ENCODE measurements at places on chromosomes 6 and 20.

DNA sequence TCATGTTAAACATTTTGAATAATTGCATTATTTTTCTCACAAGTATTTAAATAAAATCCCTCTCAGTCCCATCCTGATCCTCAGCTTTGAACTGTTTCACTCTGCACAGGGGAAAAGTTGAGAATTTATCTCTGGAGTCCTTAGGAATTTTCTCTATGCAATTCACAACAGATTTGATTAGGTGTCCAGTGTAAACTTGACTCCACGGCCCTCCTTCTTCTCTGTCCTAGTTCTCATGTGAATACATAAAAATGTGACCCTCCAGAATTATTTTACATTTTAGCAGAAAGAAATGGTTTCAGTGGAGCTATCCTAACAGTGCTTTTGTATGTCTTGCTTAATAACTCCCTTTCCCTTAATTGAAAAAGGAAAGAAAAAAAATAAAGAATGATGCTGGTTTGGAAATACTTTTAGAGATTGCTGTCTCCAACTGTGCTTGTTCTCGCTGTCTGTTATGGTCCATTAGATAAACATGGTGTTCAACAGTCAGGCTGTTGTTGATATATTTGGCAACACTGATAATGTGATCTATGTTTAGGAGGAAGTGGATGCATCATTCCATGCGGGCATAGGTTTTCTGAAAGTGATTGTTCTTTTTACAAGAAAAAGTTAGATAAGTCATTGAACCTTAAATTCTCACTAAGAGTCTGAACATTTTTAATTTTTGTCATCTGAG is 599.4 kb upstream of the CITED2 start:
- no peak for DNase-seq

- peak; percentile 65 for DNase-seq
Measured at GRCh38 chr6:31568537-31568961, 3.5 kb upstream of the LTA start.

DNA sequence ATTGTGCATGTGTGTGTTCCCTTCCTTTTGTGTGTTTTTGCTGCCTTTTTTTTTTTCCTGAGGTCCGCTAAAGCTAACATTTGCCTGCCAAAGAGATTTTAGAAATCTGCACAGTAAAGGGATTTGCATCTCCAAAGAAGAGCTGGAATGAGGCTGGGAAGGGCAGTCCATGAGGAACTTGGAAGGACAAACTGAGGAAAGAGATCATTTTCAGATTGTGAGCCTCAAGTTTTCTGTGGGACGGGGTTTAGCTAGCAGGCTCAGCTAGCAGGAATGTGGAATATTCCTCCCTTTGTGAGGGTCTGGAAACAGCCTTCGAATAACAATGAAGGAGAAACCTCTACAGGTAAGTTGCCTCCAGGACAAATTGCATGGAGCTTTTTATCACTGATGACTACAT is 3.8 kb downstream of the INSM1 start:
- no peak for DNase-seq

- no peak for DNase-seq
Measured at GRCh38 chr6:165906-166305, 126.4 kb upstream of the DUSP22 start.

DNA sequence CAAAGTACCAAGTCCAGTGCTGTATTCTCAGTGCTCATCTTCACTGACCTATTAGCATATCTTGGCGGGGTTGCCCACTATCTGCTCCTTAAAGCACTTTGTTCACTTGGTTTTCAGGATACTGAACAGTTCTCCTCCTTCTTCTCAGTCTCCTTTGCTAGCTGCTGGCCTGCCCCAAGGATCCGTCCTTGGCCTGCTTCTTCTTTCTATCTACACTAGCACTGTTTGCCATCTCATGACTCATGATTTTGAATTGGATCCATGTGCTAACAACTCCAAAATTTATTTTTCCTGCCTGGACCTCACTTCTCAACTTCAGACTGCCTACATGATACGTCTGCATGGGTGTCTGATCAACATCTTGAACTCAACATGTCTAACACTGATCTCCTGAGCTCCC is 15.5 kb downstream of the TPD52L1 start:
- no peak for DNase-seq

DNA sequence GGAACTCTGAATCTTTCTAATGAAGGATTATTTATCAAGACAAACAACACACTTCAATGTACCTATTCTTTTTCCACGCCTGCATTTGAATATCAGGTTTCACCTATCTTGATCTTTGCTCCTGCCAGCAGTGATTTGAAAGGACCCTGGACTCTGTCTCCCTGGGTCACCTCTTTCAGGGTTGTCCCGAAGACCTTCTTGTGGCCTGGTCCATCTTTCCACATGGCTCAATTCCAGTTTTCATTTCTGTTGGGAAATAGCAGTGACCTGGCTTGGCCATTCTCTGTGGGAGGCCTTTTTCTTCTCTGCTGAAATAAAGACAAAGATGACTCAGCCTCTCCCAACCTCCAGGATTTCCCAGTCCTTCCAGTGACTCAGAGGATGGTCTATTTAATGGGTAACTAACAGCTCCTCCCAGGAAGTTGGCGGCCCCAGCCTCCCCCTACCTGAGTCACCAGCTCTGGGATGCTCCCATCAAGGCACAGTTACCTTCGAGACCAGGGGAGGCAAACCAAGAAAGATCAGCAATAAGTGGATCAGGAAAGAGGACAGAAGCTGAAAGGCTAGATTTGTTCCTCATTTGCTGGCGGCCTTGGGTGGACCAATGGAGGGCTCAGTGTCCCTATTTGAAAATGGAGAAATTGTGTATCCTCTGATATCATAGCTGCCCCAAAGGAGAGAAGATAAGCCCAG is 120.2 kb upstream of the RNF24 start:
- DNase-seq = no peak

GRCh38 chr6:3291987-3292386 is 33.2 kb downstream of the PSMG4 start:
- no peak for DNase-seq

- DNase-seq = no peak
Measured at GRCh38 chr6:46749731-46750130, 3.0 kb downstream of the ANKRD66 start.
